ENCODE measurements at places on chromosomes 2 and 18.

DNA sequence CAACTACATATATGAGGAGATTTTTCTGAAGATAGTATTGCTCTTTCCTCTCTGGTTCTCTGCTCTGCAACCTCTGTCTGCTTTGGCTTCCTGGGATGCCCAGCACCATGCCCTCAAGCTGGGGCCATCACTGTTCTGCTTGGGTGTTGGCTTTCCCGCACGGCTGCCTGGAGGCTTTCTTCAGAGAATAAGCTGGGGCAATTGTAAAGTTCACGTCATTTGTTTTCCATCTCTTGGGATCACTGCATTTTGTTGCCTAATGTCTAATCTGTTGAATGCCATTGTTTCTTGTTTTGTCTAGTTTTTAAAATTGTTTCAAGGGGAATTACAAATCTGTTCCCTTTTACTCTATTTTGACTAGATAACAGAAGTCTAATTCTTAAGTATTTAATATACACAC lies 437.3 kb upstream of the NRP2 start:
- no peak for DNase-seq

GRCh38 chr2:217790681-217791392 lies 212.0 kb downstream of the TNS1 start:
- DNase-seq = no peak

- no peak for DNase-seq
These were observed 178.0 kb downstream of the MTCL1 start for GRCh38 chr18:8883409-8883668.

DNA sequence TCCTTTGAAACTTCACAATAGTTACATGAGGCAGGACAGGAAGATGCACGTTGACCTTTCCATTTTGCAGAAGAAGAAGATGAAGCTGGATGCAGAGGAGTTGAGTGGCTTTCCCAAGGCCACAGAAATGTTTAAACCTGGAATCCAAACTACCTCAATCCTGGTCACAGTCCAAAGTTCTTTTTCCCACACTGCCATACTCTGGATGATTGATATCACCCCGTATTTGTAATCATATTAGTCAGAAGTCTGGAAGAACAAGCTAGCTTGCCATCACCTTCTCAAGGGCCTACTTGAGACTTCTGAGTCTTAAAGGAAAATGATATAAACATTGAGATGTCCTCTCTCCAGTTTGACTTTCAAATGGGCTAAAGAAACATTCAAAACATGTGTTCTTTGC lies 190.1 kb downstream of the LNPK start:
- DNase-seq = no peak

- DNase-seq = no peak
These were observed 68.1 kb downstream of the LAMA3 start for GRCh38 chr18:23757437-23757733.

GRCh38 chr2:55962915-55963314 lies 39.3 kb upstream of the EFEMP1 start:
- DNase-seq = no peak

GRCh38 chr2:188977317-188977716 lies 3.1 kb downstream of the COL3A1 start:
- DNase-seq = no peak

DNA sequence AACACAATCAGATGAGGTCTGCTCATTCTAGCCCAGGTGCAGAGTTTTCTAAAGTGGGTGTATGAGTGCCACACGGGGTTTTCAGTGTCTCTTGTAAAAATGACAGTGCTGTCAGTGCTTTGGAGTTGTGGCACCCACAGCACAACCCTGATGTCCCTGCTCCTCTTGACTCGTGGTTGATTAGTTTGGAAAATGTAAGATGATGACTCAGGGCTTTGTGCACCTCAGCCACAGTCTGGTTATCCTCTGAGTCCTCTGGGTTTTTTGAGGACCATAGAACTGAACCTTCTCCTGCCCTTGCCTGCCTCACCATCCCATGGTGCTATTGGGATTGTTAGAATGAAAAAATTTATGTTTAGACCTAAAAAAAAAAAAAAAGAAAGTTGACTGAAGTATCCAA lies 105.6 kb downstream of the MYO1B start:
- no peak for DNase-seq

- DNase-seq = no peak
These were observed 30.0 kb upstream of the HS6ST1 start for GRCh38 chr2:128348701-128349100.

DNA sequence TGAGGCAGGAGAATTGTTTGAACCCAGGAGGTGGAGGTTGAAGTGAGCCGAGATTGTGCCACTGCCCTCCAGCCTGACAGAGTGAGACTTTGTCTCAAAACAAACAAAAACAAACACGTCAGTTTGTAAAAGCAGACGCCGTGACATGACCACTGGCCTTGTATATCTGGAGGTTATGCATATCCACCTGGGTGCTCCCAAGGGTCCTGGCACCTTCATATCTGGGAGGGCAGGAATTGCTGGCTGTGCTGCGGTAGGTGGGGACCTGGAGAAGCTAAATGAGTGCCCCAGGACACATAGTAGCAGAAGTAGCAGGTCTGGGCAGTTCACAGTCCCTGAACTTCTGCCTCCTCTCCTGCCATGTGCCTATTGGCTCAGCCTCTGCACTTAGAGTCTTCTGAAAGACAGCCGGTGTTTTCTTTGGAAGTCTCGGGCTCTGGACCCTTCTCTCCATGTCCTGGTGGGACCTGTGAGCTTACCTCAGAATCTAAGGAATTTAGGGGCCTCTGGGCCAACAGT lies 30.9 kb upstream of the IL1R2 start:
- DNase-seq = no peak

- DNase-seq = no peak
These were observed 131.8 kb upstream of the HS6ST1 start for GRCh38 chr2:128450211-128451024.

GRCh38 chr2:134445985-134446382 lies 192.1 kb downstream of the MGAT5 start:
- no peak for DNase-seq

- DNase-seq = no peak
These were observed 121.0 kb upstream of the XPO1 start for GRCh38 chr2:61658841-61659780.
